ENCODE measurements at places on chromosomes 3 and 15. TPM values are rescaled to one million over a fixed set of nuclear protein-coding genes. Genes with fewer than 3 reads are reported as not detected.

Gene ISG20
- polyA plus RNA-seq, result 4.2 TPM

Gene SAXO2
- 0.45 TPM for polyA plus RNA-seq

Gene IP6K2
- 65.5 TPM for polyA plus RNA-seq

Gene RGMA
- polyA plus RNA-seq, result 0.34 TPM

Gene LCTL
- 0.25 TPM for polyA plus RNA-seq

Gene POU1F1
- not detected for polyA plus RNA-seq

Gene MAN2C1
- 42.5 TPM for polyA plus RNA-seq

Gene PLA2G4D
- not detected for polyA plus RNA-seq

Gene LAMB2
- polyA plus RNA-seq, result 1,544 TPM

Gene SLC9A9
- polyA plus RNA-seq, result 2.9 TPM

Gene USF3
- polyA plus RNA-seq, result 5.7 TPM

Gene ZPLD1
- polyA plus RNA-seq, result 0.05 TPM

Gene ETV5
- 24.1 TPM for polyA plus RNA-seq

Gene RBMS3
- 14.5 TPM for polyA plus RNA-seq

Gene WDR76
- 3.4 TPM for polyA plus RNA-seq

Gene CEMIP
- 497 TPM for polyA plus RNA-seq

Gene CD86
- not detected for polyA plus RNA-seq

Gene IL16
- 0.06 TPM for polyA plus RNA-seq

Gene GADL1
- not detected for polyA plus RNA-seq

Gene LSG1
- 35.4 TPM for polyA plus RNA-seq

Gene ZNF501
- polyA plus RNA-seq, result 3.7 TPM

Gene CCK
- polyA plus RNA-seq, result 0.16 TPM

Gene TTLL13
- 0.04 TPM for polyA plus RNA-seq

Gene COMMD2
- polyA plus RNA-seq, result 39.8 TPM

Gene BCL2A1
- not detected for polyA plus RNA-seq

Gene HRG
- polyA plus RNA-seq, result not detected

Gene GP9
- not detected for polyA plus RNA-seq

Gene EXD1
- polyA plus RNA-seq, result not detected

Gene RASGRF1
- polyA plus RNA-seq, result 0.07 TPM

Gene MCTP2
- polyA plus RNA-seq, result 9.5 TPM

Gene PPARG
- polyA plus RNA-seq, result 3.7 TPM

Gene TRIM71
- not detected for polyA plus RNA-seq

Gene RASL12
- 0.16 TPM for polyA plus RNA-seq

Gene SLC38A3
- polyA plus RNA-seq, result 0.17 TPM

Gene RBP2
- not detected for polyA plus RNA-seq

Gene KNG1
- not detected for polyA plus RNA-seq

Gene BNC1
- 1.4 TPM for polyA plus RNA-seq

Gene CNTN4
- not detected for polyA plus RNA-seq

Gene STRIT1
- polyA plus RNA-seq, result not detected

Gene TMEM207
- not detected for polyA plus RNA-seq

Gene ADAMTSL3
- not detected for polyA plus RNA-seq

Gene SLC24A5
- not detected for polyA plus RNA-seq

Gene KIF7
- polyA plus RNA-seq, result 7.5 TPM

Gene CHRM5
- polyA plus RNA-seq, result 0.09 TPM

Gene RNF13
- 30.7 TPM for polyA plus RNA-seq

Gene CLRN1
- polyA plus RNA-seq, result not detected

Gene LIPH
- 0.17 TPM for polyA plus RNA-seq

Gene GOLGA8T
- polyA plus RNA-seq, result not detected

Gene GOLGA8K
- polyA plus RNA-seq, result not detected

Gene EIF5A2
- 11.2 TPM for polyA plus RNA-seq
